ENCODE measurements at places on chromosomes 6 and 20. TPM values are rescaled to one million over a fixed set of nuclear protein-coding genes. Genes with fewer than 3 reads are reported as not detected.

The TRAPPC3L gene
- not detected for total RNA-seq

The ELOVL4 gene
- 4.3 TPM for total RNA-seq

The BMP7 gene
- total RNA-seq = 6.8 TPM

The KIAA1755 gene
- not detected for total RNA-seq

The OR2H2 gene
- not detected for total RNA-seq

The RTF2 gene
- total RNA-seq = 118 TPM

The PTCHD4 gene
- total RNA-seq = 8.4 TPM

The FNDC11 gene
- total RNA-seq = 0.05 TPM

The ECT2L gene
- total RNA-seq = not detected

The ARMH2 gene
- total RNA-seq = not detected

The WFDC2 gene
- total RNA-seq = not detected

The NRN1 gene
- 57.4 TPM for total RNA-seq

The TTK gene
- total RNA-seq = 29.8 TPM

The SMLR1 gene
- not detected for total RNA-seq

The POM121L2 gene
- not detected for total RNA-seq

The IL17A gene
- total RNA-seq = not detected

The BTNL2 gene
- total RNA-seq = not detected

The CAP2 gene
- total RNA-seq = 21.3 TPM

The OPRM1 gene
- total RNA-seq = not detected

The COL21A1 gene
- total RNA-seq = 0.16 TPM

The VEGFA gene
- total RNA-seq = 37.2 TPM

The SAMD10 gene
- total RNA-seq = not detected

The COL9A1 gene
- total RNA-seq = 3.6 TPM

The ACAT2 gene
- total RNA-seq = 13.8 TPM

Measured in SK-MEL-5 (cell line).